ENCODE measurements at places on chromosomes 5 and 9. TPM values are rescaled to one million over a fixed set of nuclear protein-coding genes. Genes with fewer than 3 reads are reported as not detected.
A peak's percentile ranks its signal among the peaks of the same experiment; 100 is the strongest.

GALNT12 gene
- total RNA-seq, result 0.54 TPM

RORB gene
- 0.02 TPM for total RNA-seq

CER1 gene
- 28.8 TPM for total RNA-seq

DNA sequence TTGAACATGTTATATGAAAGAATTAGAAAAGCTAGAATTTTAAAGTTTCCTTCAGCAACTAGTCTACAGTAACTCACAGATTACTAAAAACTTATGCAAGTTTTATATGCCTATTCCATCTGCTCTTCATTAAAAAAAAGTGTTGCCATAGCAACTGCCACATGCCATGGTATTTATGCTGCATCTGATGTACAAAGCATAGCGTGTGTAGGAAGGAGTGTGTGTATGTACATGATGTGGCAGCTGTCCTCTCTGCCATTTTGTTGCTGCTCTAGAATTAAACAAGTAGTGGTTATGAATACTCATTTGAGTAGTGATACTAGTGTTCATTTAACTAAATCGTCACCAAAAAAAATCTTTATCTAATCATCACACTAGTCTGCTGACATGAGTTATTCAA lies 593.5 kb downstream of the CETN3 start:
- DNase-seq, result peak; percentile 13

DNA sequence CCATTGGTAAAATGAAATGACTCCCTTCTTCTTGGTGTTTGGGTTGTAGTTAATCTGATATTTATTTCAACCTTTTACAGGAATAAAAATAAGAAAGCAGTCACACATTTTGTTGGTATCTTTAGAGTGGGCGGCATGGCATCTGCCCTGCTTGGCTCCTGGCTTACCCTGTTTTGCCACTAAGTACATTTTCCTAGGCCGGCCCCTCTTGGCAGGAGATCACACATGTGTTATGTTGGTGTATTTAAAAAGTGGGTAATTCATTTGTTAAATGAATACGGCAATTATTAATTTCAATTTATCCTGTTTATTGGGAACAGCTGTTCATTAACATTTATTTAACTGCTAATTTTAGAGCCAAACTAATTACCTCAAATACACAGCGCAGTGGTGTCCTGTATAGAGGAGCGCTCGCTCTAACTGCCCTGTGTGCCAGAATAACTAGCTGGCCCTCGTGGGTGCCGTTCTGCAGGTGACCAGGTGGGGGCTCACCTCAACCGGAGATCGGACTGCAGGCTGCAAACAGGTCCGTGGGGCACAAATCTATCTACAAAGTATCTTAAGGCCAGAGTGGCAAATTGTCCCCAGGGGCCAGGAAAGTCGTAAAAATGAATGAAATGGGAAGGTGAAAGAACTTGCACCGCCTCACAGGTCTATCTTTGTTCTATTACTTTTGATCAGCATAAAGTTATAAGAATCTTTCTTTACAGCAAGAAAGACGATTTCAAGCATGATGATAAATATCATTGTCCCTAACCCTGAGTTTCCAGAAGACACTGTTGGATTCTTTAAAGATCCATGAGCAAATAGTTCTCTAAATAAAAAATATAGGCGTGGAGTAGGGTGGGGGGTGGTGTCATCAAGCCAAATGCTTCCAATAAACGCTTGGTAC lies 26.2 kb upstream of the GPR151 start:
- DNase-seq, result peak; percentile 64

DNA sequence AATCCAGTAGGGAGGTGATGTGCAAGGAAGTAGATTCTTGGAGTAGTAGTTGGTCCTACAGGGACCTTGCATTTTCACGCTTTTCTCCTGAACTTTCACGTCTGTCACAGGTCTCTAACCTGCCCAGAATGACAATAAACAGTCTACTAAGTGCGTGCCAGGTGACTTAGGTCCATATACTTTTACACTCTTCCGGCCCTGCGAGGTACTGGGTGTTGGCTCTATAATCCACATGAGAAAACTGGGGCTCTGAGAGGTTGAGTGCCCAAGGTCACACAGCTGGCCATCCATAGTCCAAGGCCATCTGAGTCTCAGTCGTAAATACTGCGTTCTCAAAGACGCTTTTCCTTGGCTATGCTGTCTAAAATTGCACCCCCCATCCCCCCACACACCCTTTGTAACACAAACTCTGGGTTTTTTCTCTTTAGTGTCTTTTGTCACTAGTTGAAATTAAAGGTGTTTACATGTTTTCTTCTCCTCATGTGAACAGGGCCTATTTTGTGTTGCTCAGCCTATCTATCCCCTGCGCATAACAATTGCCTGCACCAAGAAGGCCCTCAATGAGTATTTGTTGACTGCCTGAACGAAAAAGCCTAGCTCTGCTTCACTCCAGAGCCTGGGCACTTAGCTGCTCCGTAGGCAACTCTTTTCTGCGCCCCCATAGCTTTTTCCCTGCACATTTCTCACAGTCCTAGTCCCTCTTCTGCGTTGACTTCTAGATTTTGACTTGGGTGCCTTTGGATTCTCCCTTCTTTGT lies 943 bp downstream of the SFXN1 start:
- DNase-seq, result no peak

All from A673 (cell line).